Spleen (tissue), 13 donors: ENCODE measurements at places on chromosomes 6 and 20. TPM values are rescaled to one million over a fixed set of nuclear protein-coding genes. Genes with fewer than 3 reads are reported as not detected.

DNA sequence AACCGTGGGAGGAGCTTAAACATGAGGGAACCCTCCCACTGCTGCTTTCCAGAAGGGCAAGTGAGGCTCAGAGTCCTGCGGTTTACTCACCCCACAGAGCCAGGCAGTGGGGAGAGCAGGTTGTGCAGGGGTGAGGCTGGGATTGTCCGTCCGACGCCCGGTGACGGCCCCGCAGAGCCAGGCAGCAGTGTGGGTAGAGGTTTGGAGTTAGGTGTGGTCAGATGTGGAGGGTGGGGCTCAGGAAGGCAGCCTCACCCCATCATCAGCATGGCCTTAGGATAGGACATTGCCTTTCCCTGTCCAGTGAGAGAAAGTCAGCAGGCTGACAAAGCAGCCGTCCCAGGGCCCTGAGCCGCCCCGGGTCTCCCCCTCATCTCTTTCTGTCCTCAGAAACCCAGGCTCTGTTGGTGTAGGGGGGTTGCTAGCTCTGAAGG, 234.6 kb downstream of the DLL1 start:
- no peaks in the 10 kb centered on the region for H3K27me3 ChIP-seq
- no peak overlapping the region for H3K27ac ChIP-seq
- no peaks in the 10 kb centered on the region for H3K4me1 ChIP-seq

DNA sequence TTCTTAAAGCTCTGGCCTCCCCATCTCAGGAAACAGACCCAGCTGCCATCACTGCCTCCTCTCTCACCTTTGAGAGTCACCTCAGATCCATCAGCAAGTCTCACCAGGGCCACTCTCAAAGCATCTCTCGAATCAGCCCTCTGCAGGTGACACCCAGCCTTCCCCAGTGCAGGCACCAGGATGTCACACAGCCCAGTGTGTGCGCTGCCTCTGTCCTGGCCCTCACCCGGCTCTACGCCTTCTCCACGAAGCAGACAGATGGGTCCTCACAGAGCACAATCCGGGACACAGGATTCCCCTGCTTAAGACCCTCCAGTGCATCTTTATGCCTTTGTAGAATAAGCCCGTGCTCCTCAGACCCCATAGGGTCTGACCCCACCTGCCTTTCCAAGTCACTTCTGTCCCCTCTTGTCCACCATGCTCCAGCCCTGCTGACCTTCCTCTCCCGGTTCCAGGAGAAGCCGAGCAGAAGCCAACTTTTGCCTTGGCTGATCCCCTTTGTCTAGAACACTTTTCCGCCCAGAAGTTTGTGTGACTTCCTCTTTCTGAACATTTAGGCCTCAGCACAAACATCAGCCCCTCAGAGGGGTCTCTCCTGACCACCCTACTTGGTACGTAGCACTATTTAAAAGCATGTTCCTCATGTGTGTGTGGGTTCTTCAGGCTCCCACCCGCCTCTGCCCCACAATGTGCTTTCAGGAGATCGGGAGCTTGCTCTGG, 60.2 kb downstream of the PSMG4 start:
- H3K4me1 ChIP-seq = peaks cover 9% of the 10 kb centered on the region
- H3K27me3 ChIP-seq = no peaks in the 10 kb centered on the region
- H3K4me3 ChIP-seq = no peak overlapping the region
- DNase-seq = peak; percentile 52

MROH8 gene
- 3.0 TPM for total RNA-seq

GSS gene
- total RNA-seq = 25.8 TPM
